ENCODE measurements at places on chromosomes 11 and 22.

DNA sequence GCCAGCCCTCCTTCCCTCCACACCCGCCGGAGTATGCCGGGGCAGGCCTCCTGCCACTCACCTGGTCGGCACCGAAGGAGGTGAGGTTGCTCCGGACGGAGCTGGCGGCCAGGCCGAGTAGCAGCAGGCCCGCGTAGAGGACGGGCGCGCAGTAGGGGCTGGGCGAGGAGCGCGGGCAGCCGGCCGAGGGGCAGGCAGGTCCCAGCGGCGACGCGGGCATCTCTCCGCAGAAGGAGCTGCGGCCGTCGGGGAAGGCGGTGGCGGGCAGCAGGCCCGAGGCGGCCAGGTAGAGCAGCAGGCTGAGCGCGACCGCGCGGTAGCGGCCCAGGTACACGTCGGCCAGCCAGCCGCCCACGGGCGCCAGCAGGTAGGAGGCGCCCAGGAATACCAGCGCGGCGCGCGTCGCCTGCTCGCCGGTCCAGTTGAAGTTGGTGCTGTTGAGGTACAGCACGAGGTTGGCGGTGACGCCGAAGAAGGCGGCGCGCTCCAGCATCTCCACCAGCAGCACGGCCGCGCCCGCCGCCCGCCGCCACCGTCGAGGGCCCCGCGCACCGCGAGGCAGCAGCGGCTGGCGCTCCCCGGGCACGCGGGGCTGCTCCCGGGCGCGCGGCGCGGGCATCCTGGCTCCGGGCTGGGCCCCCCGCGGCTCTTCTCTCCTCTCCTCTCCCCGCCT, 907 bp downstream of the SLC15A3 start:
- no peak for DNase-seq

DNA sequence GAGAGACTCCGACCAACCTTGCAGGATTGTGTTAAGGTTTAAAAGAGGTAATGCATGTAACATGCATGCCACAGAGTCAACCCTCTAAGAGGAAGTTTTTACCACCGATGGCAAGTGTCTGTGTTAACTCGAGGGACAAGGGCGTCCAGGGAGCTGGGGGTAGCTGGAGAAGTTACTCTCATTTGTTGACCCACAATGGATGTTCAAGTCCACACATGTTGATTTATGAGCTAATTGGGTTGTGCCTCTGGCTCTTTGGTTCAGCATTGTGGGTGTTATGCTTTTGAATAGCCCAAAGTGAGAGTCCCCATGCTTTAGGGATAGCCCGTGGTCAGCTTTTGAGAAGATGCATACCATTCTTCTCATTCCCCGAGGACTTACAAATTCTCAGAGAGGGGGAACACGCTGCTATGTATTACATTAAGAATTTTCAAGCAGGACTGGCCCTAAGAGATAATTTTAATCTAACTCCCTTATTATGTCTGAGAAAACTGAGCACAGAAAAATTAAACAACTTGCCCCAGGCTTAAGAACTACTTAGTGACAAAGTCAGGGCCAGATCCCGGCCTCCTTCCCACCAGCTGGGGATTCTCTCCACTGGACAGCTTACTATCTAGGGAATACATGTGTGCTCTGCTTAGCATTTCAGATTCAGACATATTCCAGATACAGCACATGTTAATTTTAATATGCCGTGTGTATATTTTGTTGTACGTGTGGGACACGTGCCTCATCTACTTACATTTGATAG, 5.2 kb upstream of the PLET1 start:
- no peak for DNase-seq

DNA sequence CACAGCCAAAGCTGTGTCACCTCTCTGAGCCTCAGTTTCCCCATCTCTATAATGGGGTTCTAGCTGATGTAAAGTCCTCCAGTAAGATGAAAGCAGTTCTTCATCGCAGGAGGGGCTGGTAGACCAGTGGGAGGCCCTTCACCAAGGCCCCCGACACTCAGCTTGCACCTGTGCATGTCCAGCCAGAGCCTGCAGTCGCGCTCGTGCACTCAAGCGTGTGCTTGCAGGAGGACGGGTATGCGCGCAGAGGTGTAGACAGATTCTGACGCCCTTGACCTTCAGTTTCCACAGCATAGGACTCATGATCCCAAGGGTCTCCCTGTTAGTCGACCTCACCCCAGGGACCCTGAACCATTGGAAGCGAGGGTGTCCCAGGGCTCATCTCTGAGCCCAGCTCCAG, 633.7 kb downstream of the TBC1D22A start:
- no peak for DNase-seq

GRCh38 chr11:62914416-62914815, 6.7 kb downstream of the CHRM1 start:
- DNase-seq: no peak

DNA sequence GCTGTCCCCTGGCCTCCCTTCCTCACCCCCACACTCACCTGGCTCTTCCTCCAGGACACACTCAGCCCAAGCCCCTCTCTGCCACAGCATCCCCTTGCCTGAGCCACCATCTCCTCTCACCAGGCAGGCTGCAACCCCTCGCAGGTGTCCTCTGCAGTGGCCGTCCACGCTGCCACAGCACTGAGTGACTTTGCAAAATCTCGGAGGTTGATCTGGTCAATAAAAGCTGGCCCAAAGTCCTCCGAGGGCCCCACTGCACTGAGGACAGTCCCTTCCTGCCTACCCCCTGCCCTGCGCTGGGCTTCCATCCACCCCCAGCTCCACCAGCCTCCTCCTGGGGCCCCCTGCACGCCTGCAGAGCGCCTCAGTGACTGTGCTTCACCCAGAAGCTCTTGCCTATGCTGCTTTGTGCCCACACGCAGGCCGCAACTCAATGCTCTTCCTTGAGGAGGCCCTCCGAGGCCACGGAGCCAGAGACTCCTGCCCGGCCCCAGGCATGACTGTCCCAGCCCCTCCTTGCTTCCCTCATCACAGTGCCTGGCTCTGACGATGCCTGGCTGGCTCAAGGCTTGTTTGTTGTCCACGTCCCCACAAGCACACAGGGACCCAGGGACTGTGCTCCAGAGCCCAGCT, 30.8 kb upstream of the SLC22A12 start:
- DNase-seq: no peak

DNA sequence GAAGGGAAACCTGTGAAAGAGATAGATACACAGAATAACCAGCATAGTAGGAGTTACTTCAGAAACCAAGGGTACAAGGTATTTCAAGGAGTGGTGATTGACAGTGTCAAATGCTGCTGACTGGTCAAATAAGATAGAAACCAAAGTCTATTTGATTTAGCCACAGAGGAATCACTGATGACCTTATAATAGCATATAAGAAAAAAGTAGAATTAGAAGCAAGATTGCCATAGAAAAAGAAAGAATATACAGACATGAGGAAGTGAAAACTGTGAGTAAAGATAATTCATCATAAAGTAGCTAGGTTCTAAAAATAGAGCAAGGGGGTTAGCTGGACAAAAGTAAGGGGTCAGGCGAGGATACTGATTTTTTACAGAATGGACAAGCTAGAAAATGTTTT, 14.2 kb downstream of the ZBTB44 start:
- DNase-seq: no peak

- no peak for DNase-seq
Measured at GRCh38 chr22:36824655-36825054, 7.8 kb upstream of the PVALB start.

GRCh38 chr11:86192519-86193257, 51.9 kb upstream of the EED start:
- DNase-seq: no peak

GRCh38 chr11:10622957-10623791, 54.7 kb upstream of the LYVE1 start:
- no peak for DNase-seq

- no peak for DNase-seq
Measured at GRCh38 chr11:43034341-43034740, 277.5 kb upstream of the API5 start.

DNA sequence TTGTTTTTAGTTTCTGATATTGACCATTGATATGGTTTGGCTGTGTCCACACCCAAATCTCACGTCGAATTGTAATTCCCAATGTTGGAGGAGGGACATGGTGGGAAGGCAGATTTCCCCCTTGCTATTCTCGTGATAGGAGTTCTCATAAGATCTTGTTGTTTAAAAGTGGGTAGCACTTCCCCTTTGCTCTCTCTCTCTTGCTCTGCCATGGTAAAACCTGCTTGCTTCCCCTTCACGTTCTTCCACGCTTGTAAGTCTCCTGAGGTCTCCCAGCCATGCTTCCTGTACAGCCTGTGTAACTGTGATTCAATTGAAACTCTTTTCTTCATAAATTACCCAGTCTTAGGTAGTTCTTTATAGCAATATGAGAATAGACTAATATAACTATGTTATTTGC, 203.6 kb upstream of the CHORDC1 start:
- no peak for DNase-seq

GRCh38 chr22:34111210-34111824, 191.0 kb upstream of the LARGE1 start:
- DNase-seq: no peak

DNA sequence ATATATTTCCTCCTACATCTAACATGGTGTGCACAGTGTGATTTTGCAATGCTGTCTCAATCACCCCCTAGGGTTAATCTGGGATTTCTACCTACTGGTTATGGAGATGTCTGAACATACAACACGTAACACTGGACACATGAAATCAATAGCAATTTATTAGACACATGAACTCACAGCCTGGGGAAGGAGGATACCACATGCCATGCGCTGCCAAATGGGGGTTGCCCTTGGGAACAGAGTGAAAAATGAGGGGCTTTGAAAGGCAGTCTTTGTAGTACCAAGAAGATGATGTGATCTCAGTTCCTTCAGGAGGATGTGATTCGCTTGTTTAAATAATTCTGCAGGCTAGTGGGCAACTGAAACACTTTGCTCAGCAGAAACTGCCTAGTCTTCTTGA, 253.6 kb upstream of the LRRC4C start:
- no peak for DNase-seq

DNA sequence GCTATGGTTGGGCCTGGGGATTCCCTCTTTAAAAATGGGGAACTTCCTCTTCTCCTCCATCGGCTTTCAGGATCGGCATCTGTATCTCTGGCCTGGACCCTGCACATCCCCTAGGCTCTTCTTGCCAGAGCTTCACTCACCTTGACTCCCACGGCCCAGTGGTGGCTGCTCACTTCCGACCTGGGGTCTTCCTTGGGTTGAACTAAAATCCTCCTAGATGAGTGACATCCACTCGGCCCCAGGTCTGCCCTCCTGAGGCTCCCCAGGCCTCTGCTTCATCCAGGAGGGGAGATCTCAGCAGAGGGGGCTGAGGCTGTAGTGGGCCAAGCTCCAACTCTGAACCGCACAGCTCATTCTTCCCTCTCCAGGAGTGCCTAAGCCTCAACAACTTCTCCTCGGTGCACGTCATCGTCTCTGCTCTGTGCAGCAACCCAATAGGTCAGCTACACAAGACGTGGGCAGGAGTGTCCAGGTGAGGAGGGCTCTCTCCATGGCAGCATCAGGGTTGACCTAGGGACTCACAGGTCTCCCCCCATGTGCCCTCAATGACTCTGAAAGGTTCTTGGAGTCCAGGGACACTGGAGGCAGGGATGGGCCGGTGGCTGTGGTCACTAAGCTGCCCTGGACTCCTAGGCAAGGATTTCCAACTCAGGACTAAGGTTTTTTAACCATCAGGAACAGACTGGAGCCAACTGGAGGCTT, 3.3 kb downstream of the RGL4 start:
- DNase-seq: no peak

DNA sequence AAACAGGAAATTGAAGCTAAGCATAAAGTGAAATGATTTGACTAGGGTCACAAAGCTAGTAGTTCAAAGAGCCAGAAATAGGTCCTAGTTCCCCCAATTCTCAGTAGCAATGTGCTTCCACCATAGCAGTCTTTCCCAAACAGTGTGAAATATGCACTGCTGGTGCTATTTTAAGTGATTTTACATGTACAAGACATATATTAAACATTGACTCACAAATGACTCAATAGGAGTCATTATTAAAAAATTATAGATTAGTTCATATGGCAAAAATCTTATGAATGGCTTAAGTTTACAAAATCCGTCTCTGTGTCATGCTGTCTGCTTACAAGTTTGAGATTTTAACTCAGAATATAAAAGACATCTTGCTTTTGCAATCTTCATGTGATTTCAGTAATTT, 21.4 kb downstream of the KIF18A start:
- DNase-seq: no peak

DNA sequence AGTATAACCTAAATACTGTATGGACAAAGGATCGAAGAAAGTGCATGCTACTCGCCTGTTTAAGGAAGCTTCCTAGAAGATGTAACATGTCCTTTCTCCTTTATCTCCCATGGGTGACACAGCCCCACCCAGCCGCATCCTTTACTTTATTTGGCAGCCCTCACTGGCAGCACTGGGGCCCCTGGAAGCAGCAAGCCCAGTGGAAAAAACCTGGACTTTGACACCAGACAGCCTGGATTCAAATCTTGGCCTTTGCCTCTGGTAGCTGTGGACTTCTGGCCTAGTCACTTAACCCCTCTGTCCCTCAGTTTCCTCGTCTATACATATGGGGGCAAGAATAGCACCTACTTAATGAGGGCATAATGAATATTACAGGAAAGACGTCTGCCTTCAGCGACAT, 67.1 kb downstream of the MYEOV start:
- DNase-seq: no peak

DNA sequence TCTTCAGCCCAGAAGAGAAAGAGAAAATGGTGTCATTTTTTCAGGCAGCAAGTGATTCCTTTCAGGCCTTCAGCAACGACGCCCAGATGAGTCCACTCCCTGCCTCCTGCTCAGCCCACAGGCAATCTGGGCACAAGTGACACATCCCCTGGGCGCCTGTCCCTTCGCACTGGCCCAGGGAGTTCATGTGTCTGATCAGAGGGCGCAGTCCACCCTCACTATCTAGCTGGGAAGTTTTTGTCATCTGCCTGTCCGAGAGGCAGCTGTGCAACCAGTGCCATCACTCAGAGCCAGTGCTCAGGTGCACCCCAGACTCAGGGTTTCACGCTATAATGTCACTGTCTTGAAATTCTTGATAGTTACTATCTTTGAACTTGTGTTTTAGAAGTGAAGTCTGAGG, 1.4 kb upstream of the KCNQ1OT1 start:
- DNase-seq: no peak

DNA sequence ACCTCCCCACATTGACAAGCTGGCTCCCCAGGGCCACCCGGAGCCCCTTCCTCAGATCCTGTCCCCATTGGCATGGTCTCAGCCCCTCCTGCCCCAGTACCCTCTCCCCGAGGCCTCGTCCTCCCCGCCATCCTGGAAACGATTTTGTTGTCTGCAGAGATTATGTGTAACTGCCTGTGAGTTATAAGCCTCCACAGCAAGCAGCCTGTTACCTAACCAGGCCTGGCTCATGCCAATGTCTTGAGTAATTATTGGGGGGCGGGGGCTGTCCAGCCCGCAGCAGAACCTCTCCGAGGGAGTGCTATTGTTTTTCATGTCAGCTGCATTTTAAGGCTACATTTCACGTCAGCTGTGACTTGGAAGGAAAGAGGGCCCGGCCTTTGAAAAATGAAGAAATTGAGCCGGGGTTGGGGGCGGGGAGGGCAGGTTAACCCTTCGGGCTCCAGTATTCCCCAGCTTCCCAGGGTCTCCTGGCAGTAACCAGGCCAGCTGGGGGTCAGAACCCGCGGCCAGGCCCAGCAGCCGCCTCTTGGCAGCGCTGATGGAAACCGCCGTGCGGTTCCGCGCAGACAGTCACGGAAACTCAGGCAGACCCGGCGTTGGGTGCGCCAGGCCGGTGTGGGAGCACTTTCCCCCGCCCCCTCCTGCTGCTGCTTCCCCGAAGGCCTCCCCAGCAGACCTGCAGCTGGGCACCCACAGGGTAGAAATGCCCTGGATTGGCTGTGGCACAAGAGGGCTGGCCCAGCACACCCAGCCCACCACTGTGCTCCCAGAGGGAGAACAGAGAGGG, 59.5 kb downstream of the CDKN1C start:
- DNase-seq: no peak

- DNase-seq: no peak
Measured at GRCh38 chr11:83436855-83437254, 150.7 kb upstream of the CCDC90B start.

- DNase-seq: no peak
Measured at GRCh38 chr11:88318017-88318416, 19.5 kb downstream of the CTSC start.
